NCI-H187 (cell line): ENCODE measurements at places on chromosomes 13 and 19.

DNA sequence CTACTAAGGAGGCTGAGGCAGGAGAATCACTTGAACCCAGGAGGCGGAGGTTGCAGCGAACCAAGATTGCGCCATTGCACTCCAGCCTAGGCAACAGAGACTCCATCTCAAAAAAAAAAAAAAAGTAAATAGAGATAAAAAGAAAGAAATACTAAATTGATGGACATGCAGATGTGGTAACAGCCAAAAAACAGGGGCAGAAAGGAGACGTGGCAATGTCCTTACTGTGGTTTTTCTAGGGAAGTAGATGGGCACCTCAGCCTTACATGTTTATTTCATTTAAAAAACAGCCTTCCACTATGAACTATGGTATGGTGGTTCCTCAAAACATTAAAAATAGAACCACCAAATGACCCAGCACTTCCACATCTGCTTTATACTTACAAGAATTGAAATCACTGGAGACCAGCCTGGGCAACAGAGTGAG, 6.5 kb upstream of the EIF3G start:
- DNase-seq: no peak

DNA sequence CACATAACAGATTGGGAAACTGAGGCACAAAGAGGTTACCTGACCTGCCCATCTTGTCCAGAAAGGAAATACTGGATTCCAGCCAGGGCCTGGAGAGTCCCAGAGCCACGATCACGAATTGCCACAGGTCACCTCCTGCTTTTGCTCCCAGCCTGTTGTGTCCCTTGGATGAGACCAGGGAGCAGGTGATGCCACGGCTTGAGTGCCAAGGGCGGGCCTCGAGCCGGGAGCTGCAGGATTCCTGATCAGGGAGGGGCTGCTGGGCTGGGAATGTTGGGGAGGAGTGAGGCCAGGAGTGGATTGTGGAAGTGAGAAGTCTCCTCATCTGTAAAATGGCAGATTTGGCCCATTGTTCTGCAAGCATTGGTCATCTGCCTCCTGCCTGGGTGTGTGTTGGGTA, 29.4 kb downstream of the DNM2 start:
- no peak for DNase-seq

DNA sequence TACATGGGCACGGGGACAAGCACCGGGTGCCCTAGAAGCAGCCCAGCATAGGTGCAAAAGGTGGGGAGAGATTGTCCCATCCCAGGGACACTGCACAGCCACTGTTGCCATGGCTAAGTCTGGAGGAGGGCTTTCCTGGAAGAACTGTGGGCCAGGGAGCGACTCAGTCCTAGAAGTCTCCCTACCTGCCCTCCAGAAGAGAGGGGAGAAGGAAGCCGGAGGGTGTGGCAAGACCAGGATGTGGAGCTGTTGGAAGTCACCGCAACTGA, 2.3 kb upstream of the FBN3 start:
- DNase-seq: no peak

- no peak for DNase-seq
Observed at GRCh38 chr13:104993708-104994107, 1541.8 kb downstream of the EFNB2 start.

DNA sequence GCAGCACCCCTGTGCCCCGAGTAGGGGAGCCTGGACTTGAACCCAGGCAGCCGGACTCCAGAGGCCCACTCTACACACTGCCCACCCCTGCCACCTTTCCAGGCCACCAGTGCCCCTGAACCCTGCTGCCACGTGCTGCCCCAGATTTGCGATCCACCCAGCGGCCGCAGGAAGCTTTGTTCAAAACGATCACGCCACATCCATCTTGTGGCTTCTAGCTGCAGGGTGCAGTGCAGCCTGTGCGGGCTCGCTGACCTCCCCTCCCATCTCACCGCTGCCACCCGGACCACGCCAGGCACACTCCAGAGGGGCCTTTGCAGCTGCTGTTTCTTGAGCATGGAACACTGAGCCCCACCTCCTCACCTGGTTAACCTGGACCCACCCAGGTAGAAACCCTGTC, 3.8 kb downstream of the RAVER1 start:
- no peak for DNase-seq

DNA sequence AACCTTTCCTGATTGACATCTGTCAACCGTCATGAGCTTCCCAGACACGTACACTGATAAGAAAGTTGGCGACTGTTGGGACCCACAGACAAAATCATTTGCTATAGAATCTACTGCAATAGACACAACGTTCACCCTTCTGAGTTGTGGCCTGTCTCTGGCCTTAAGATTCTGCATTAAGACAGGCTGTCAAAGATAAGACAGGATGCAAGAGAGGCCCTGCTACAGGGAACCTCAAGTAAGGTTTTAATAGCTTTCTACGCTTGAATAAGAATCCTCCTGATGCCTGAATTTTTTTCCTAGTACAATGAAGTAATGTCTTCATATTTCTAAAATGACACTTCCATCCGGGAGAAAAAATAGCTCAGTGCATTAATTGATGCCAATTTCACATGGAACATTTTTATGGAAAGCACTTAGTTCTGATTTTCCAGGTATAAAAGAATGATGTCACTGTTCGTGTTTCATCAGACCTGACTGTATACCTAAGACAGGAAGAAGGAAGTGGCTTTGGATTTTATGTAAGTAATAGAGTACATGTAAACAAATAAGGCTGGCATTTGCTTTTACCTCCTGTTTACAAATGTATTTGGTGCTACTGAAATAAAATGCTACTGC, 275.2 kb upstream of the GPC6 start:
- no peak for DNase-seq

DNA sequence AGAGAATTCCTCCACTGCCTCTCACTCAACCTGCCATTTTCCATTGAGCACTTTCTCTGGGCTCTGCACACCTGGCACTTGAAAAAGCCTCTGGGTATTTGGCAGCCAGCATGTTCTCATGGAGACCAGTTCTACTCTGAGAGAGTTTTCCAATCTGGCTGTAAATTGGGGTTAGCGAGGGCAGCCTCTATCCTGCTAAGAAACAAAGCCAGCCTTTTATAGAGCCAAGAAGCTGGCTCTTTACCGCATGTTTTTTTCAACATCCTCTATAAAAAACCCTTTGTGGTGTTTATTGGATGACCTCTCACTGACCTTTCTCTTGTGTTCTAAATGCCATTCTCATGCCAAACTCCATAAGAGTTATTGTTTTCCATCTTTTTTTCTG, 52.6 kb upstream of the RCBTB2 start:
- DNase-seq: no peak

GRCh38 chr13:113417008-113417751, 36.1 kb downstream of the ADPRHL1 start:
- DNase-seq: no peak

- DNase-seq: no peak
Observed at GRCh38 chr13:83935566-83935965, 53.3 kb upstream of the SLITRK1 start.

GRCh38 chr13:93304868-93305613, 78.4 kb downstream of the GPC6 start:
- DNase-seq: no peak

GRCh38 chr19:17538684-17539237, 16.7 kb upstream of the COLGALT1 start:
- no peak for DNase-seq

GRCh38 chr19:30567536-30568232, 195.5 kb downstream of the ZNF536 start:
- no peak for DNase-seq

- DNase-seq: no peak
Observed at GRCh38 chr13:85236413-85236812, 562.8 kb downstream of the SLITRK6 start.

- no peak for DNase-seq
Observed at GRCh38 chr19:5229778-5230335, 110.8 kb downstream of the PTPRS start.

DNA sequence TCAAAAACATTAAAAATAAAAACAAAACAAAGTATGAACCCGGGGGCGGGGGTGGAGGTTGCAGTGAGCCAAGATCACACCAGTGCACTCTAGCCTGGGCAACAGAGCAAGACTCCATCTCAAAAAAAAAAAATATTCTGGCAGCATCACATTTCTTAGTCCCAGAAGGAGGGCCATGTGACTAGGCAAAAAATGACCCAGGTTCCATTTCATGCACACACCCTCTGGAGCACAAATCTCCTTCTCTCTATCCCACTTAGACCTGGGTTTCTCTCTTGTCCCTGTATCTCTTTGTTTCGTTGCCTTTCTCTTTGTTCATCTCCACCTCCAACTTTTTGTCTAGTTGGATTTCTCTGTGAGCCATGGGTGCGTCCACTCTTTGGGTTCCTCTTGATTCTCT, 6.2 kb upstream of the CYP2A7 start:
- no peak for DNase-seq

DNA sequence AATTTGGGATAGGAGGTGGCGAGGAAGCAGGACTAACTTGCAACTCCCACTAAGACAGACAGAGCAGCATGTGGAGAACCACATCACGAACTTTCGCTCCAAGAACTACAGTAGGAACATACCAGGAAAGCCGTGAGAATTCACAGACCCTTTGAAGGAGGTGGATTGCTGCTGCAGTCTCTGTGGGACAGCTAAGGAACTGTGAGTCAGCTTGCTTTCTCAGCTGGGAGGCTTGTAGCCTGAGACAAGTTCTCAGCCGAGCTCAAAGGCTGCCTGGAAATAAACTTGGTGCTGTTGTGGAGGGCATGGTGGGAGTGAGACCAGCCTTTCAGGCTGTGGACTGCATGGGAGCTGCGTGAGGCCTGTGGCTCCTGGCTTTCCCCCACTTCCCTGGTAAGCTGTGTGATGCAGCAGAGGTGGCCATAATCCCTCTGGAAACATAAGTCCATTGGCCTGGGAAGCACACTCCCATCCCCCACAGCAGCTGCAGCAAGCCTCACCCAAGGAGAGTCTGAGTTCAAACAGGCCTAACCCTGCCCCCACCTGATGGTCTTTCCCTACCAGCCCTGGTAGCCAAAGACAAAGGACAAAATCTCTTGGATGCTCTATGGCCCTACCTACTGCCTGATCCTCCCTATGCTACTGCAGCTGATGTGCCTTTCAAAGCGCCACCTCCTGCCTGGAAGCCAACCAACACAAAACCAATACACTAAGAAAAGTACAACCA, 441.1 kb upstream of the HTR2A start:
- no peak for DNase-seq

DNA sequence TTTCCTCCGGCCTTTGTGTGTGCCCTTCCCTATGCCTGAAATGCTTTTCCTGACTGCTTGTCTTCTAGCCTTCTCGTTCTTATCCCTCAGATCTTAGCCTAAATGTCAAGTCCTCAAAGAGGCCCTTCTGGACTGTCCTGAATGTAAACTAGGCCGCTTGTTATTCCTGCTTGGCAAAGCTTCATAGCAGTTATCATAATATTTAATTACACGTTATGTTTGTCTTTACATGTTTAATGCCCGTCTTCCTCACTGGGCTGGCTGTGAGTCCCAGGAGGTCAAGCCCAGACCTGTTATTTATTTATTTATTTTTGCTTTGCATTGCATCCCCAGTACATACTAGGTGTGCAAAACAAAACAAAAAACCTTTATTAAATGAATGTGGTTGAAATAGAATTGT, 62.7 kb downstream of the SIPA1L3 start:
- DNase-seq: no peak
